ENCODE measurements at places on chromosomes 16 and 17.
A peak's percentile ranks its signal among the peaks of the same experiment; 100 is the strongest.

GRCh38 chr17:74159226-74159840 is 44.1 kb upstream of the RPL38 start:
- DNase-seq = no peak

- no peak for DNase-seq
Measured at GRCh38 chr16:54974367-54974766, 43.7 kb downstream of the IRX5 start.

DNA sequence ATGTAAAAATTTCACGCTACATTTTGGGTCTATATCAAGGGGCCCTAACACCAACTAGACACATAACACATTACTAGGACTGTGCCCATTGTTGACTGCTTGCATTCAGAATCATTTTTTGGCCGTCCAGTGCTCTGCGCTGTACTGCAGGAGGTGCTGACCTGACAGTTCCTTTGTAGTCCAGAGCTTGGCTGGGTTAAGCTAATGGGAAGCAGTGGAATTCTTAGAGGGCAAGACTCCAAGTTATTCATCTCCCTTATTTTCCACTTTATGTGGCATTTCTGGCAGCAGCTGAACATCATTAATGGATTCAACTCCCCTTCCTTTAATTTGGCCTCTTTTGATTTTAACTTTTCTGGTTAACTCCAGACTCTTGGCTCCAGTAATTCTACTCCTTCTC is 351.7 kb downstream of the CDH8 start:
- no peak for DNase-seq

GRCh38 chr17:70089513-70090148 is 14.6 kb downstream of the KCNJ16 start:
- DNase-seq = no peak

- no peak for DNase-seq
Measured at GRCh38 chr16:10494343-10495030, 85.9 kb downstream of the EMP2 start.

- no peak for DNase-seq
Measured at GRCh38 chr16:11240636-11241473, 15.1 kb downstream of the SOCS1 start.

DNA sequence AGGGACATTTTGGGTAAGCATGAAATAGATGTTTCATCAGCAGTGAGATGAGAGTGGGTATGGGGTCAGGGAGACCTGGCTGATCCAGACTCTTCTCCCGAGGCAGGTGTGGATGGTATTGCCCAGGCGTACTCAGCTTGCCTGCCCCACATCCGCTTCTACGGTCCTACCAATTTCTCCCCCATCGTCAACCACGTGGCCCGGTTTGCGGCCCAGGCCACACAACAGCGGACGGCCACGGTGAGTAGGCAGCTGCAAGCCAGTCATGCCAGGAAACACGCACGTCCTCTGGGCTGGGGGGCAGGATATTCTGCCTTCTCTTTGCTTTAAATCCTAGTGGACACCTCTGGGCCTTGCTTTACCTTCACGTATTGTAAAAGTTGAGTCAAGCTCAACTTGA is 44.7 kb downstream of the CPNE2 start:
- no peak for DNase-seq

GRCh38 chr17:5896215-5896614 is 174.0 kb upstream of the WSCD1 start:
- DNase-seq = no peak

DNA sequence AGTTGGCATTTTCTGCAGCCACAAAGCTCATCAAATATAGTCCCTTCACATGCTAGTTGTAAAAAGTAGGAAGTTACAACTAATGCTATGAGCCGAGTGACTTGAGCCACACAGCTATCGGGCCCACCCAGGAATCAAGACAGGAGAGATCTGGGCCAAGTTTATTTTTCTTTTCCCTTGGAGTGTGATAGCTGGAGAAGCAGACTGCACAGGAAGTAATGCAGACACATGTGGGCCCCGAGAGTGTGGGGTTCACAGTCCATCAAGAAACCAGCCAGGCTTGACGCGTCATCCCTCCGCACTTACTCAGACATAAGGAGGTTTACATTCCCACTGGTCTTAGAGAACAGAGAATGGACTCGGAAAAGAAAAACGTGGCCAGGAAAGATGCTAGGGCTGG is 403.1 kb upstream of the CDH11 start:
- DNase-seq = peak; percentile 56

DNA sequence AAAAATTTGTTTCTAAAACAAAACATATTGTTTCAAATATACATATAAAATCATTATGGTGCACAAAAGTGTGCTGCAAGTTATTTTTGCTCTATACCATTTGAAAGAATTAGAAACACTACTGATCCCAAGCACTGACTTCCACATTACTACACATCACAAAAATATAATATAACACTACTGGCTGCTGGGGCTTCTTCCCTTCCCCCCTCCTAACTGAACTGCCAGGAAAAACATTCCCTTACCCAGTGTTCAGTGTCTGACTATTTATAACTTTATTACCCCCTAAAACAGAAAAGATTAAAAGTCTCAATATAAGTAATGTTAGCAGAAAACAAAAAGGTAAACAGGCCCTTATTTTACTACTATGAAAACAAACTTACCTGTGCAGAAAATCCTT is 36.9 kb downstream of the GPATCH8 start:
- no peak for DNase-seq

DNA sequence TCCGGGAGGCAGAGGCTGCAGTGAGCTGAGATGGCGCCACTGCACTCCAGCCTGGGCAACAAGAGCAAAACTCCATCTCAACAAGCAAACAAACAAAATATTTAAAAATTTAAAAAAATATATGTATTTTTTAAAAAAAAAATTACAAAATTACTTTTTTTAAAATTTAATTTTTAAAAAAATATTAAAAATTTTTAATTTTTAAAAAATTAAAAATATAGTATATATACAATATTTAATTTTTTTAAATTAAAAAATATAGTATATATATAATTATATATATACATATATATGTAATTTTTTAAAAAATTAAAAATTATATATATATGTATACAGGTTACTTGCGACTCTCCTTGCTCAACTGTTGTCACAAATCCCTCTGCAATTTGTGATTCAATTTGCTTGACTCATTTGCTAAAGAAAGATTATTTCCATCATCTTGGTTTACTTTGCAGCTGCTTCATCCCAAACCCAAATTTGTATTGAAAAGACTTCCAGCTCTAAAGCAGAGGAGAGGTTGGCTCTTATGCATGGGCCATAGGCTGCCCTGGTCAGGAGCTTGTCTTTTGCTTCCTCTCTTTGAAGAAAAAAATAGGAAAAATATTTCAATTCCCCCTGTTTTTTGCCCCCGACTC is 247.4 kb upstream of the IRX3 start:
- DNase-seq = no peak
